ENCODE measurements at places on chromosomes 3 and 15.

DNA sequence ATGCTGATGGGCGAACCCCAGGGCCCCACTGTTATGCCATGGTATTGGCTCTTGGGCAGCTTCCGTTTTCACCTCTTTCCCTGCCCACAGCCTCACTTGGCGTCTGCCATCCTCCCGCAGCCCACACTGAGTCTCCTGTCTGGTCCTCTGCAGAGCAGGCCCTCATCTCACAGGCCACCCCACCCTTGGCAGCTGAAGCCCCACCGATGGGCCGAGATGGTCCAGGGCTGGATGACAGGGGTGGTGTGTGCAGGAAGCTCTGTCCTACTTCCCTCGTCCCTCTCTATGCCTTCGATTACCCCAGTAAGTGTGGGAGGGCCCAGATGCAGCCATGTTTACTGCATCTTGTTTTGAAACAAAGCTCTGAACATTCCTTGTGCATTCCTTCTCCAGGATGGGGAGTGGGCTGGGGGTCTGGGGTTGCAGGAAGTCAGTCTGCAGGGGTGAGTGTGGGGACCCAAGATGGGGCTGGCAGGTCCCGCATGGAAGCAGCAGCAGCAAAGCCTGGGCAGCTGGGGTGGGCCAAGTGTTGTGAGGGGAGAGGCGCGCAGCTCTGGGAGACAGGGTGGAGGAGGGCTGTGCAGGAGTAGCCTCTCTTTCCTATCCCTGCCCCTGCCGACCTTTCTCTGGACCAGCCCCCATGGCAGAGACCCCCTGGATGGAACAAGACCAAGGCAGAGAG is 20.9 kb downstream of the TBC1D21 start:
- DNase-seq = no peak

DNA sequence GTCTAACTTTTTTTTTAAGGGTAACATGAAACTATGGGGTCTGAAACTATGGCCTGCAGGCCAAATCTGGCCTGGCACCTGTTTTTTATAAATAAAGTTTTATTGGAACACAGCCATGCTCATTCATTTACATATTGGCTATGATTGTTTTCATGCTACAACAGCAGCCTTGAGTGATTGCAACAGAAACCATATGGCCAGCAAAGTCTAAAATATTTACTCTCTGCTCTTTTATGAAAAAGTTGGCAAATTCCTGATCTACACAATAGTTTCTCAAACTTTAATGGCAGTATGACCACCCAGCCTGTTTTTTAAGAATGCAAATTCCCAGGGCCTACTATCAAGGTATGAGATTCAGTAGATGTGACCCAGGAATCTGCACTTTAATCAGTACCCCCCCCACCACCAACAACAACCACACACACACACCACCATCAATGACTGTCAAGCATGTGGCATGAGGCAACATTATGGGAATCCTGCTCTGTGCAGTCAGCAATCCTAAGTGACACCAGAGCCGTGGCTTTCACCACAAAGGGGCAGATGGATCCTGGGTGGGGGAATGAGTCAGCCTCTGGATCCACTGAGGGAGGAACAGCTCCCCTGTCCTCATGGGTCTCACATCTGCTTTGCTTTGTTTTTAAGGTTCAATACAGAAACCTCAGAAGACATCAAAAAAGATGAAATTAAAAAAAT is 142.8 kb downstream of the NTRK3 start:
- no peak for DNase-seq

DNA sequence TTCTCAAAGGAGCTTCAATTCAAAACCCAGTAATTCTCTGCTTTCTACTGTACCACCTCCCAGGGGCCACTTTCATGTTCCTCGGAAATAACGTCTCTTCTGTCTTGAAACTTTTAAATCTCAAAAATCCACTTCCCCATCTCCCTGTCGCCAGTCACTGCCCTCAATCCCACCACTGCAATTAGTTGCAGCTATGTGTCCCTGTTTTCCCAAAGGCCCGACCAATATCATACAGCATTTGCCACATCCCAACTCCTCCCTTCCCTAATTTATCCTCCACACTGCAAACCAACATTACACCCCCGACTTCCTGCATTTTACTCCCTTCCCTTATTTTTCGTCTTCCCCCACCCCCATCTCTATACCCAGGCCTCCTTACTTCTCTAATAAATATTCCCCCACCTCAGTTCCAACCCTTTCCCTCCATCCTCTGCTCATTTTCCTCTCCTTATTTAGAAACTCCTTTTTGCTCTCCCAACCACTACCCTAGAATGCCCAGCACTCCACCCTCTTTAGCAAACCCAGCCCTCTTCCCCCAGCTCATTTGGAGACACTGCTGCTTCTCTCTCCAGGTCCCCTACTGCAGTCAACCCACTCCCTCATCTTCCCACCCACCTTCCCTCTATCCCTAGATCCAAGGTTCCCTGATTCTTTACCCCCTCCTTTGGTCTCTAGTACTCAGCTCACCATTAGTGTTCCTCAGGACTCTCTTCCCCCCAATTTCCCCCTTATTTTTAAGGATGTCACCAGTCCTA is 1.1 kb downstream of the NPTN start:
- peak; percentile 39 for DNase-seq

DNA sequence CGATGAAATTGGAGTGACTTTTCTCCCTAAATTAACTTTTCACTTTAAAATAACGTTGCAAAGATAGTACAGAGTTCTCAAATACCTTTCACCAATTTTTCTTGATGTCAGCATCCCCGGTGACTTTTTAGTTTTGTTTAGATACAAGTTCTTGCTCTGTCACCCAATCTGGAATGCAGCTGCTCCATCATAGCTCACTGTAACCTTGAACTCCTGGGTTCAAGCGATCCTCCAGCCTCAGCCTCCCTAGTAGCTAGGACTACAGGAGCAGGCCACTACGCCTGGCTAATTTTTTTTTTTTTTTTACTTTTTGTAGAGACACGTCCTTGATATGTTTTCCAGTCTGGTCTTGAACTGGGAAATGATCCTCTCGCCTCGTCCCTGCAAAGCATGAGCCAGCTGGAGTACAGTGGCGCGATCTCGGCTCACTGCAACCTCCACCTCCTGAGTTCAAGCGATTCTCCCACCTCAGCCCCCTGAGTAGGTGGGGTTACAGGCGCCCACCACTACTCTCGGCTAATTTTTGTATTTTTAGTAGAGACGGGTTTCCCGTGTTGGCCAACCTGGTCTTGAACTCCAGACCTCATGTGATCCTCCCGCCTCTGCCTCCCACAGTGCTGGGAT is 747 bp downstream of the NSUN3 start:
- no peak for DNase-seq

DNA sequence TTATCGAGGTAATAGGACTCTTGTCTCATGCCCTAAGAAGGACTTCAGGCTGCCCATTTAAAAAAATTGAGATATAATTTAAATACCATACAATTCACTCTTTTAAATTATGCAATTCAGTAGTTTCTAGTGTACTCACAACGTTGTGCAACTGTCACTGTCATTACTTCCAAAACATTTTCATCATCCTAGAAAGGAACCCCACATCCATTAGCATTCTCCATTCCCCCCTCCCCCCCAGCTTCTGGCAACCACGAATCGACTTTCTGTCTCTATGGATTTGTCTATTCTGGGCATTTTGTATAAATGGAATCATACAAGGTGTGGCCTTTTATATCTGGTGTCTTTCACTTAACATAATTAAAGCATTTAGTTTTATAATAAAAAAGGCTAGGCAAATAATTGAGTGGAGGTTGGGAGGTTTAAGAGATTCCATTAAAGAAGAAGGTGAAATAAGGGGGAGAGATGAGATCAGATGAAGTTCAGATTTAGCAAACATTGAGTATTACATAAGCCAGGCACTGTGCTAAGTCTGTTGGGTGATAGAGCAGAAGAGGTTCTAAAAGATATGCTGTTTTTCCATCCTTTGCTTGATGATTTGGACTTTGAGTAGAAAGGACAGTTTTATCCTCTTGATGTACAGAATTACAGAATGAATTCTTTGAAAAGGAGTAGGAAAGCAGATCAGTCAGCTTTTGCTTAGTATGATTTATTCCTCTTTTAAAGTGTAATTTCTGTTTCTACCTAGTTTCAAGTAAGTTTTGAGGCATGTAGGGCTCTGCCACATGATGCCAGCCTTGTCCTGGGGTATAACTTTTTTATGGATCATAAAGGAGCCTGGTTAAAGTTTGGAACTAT is 36.3 kb downstream of the UBE2E2 start:
- DNase-seq = no peak

DNA sequence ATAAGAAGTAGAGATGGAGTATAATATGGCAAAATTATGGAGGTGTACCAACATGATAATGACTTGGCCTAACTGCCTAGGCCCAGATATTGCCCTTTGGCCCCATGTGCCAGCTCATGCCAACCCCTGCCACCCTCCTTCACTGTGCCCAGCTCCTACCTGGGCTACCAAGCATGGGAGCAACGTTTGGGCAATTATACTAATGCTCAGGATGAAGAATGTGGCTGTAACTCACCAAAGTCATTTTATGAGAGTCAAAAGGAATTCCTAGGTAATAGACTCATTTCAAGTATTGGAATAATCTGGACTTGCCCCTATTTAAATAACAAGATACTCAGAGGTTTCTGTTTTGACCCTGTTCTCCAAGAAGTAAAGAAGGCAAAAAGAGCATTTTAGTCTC is 240.2 kb upstream of the IL12A start:
- no peak for DNase-seq

- no peak for DNase-seq
Measured at GRCh38 chr15:22903427-22903826, 65.0 kb downstream of the NIPA2 start.

GRCh38 chr3:13790376-13791197 is 89.3 kb downstream of the WNT7A start:
- no peak for DNase-seq

DNA sequence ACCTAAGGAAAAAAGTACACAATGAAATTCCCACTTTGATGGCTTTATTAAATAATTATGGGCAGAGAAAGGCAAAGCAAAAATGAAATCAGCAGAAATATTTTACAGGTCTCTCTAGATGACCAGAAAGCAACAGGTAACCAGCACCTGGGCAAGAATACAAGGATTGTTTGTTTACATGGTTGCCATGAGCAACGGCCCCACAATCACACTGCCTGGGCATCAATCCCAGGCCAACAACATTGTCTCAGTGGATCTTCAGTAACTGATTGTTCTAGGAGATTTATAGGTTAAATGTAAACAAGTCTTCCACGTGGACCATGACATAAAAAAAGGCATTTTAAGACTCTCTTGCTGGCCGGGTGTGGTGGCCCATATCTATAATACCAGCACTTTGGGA is 82.6 kb downstream of the PDZRN3 start:
- no peak for DNase-seq

DNA sequence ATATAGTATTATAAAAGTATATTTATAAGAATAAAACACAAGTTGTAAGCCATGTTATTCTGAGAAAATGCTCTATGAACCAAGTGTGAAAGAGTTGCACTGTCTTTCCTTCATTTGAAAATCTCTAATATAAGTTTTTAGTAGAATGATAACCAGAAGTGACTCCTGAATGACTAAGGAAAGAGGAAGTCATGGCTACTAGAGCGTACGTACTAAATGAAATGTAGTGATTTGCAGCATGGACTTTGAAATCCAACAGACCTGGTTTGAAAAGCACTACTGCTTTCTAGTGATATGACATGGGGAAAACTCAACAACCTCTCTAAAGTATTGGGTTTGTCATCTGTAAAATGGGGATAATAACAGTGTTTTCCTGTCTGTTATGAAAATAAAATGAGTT is 10.3 kb upstream of the DNAJC13 start:
- no peak for DNase-seq

- DNase-seq = no peak
Measured at GRCh38 chr3:47578119-47578632, 489 bp downstream of the CSPG5 start.

DNA sequence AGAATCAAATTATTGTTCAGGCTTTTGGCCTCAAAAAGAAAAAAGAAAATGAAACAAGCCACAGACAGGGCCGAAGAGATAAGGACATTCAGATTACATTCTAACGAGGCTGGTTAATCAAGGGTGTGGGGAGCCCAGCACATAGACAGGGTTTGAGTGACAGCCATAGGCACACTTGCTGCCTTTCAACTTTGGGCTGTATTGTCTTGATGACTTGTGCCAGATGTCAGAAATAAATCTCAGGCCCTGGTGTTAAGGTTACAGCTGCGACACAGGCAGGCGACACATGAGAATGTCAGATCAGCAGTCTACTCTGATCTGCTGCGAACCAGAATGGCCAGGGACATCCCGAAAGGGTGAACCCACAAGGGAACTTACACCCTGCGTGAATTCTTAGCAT is 231.2 kb upstream of the ARRDC4 start:
- DNase-seq = no peak

DNA sequence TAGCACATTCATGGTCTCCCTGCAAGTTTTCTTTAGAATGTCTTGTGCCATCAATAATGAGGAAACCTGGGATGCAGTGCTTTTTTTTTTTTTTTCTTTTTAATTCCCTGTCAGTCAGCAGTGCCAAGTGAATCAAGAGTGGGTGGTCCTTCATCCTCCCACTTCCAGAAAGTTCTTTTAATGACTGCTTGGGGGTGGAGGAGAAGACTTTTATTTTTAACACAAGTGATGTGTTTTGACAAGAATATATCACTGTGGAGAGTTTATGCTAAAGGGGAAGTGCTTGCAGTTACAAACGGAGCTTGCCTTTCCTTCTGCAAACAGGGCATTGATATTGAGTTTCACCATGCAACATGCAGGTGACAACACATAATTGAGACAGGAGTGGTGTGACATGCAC is 69.7 kb downstream of the CACNA2D3 start:
- no peak for DNase-seq

GRCh38 chr15:100318880-100319279 is 22.9 kb downstream of the ADAMTS17 start:
- no peak for DNase-seq

DNA sequence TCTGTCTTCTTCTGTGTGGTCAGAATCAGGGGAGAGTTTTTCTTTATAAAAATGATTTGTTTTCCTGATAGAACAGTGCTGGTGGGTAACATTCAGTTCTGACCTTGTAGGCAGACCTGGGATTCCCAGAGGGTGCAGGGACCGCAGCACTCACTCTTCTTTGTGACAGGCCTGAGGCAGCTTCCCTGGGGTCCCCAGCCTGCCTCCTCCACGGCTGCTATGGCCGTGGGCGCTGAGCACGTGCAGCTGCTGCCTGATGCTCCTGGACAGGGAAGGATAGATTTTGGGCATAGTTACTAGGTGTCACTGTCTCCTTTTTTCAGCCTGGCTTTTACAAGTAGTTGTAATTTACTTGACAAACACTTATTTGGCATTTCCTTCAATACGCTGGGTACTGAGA is 39.1 kb downstream of the CACNA1D start:
- DNase-seq = no peak

DNA sequence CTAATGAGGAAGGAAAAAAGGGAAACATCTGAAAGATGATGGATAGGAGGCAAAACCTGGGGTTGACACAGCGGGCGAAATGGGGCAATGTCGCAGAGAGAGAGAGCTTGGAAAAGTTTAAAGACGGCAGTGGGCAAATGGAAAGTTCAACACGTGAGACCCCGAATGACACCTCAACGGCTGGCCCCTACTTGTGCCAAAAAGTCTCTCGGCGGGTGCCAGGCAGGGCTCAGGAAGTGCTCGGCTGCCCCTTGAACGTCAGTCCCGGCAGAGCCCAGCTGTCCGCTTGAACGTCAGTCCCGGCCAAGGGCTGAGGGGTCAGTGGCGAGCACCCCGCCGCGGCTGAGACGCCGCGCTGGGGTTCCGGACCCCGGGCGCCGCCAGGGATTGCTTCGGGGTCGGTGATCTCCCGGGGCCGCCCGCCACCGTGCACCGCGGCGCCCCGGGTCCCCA is 658 bp downstream of the EOGT start:
- DNase-seq = peak; percentile 23

- DNase-seq = peak; percentile 41
Measured at GRCh38 chr3:71397046-71397445, 186.5 kb downstream of the FOXP1 start.
